Effector memory CD8-positive, alpha-beta T cell (primary cell): ENCODE measurements at places on chromosomes 2 and 18.
A peak's percentile ranks its signal among the peaks of the same experiment; 100 is the strongest.

DNA sequence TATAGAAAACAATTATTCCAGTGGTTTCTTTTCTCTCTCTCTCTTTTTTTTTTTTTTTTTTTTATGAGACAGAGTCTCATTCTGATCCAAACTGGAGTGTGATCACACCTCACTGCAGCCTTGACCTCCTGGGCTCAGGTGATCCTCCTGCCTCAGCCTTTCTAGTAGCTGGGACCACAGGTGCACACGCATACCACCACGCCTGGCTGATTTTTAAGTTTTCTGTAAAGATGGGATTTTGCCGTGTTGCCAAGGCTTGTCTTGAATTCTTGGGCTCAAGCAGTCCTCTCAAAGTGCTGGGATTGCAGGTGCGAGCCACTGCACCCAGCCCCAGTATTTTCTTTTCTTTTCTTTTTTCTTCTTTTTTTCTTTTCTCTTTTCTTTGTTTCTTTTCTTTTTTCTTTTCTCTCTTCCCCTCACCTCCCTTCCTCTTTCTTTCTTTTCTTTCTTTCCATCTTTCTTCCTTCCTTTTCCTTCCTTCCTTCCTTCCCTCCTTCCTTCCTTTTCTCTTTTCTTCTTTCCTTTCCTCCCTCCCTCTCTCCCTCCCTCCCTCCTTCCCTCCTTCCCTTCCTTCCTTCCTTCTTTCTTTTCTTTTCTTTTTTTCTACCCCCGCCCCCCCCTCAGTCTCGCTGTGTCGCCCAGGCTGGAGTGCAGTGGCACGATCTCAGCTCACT is 76.9 kb downstream of the ZNF532 start:
- DNase-seq = no peak

- DNase-seq = no peak
Observed at GRCh38 chr2:72278046-72278445, 130.4 kb upstream of the CYP26B1 start.

DNA sequence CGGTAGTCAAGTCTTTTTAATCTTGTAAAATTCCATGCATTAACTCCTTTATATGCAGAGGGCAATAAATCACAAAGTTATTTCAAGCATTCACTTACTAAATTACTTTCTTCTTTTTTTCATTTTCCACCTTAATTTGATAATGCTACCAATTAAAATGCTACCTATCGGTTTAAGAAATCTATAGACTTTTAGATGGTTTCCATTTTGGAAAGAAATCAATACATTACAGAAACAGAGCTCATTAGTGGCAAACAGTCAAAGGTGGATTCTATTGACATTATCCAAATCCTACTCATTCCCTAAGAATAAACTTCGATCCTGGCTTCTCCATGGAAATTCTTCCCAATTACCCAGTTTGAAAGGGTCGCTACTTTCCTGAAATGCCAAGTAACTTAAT is 176.5 kb downstream of the MREG start:
- DNase-seq = no peak

DNA sequence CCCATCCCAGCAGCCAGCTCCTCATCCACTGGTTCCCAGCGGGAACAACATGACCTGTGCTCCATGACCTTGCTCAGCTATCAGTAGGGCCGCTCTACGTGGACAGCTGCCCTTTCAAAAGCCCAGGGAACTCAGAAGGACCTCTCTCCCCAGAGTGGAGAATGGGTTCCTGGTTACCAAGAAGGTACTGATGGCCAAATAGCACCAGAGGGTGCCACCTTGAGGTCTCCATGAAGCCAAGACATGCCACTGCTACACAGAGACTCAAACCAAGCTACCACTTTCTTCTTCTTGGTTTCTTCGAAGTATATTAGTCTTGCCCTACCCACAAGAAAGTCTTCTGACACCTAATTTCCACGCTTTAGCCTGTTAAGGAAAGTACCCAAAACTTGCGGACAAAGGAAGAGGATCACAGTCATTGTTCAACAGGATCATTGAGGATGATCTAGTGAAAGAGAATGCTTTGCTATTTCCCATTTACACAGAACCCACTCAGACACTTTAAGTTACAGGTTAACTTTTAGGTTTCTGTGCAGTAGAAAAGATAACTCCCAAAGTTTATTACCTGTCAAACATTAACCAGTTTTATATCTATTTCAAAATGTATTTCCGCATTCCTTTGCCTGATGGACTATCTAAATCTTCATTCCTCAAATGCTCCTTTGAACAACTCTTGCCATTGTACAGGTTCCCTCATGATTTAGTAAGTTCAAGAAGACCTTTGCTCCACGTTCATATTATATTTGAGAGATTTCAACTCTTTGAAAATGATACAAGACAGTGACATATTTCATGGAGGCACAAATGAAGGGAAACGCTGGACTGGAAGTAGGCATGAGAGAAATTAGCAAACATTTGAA is 102.2 kb downstream of the ALPK2 start:
- no peak for DNase-seq

DNA sequence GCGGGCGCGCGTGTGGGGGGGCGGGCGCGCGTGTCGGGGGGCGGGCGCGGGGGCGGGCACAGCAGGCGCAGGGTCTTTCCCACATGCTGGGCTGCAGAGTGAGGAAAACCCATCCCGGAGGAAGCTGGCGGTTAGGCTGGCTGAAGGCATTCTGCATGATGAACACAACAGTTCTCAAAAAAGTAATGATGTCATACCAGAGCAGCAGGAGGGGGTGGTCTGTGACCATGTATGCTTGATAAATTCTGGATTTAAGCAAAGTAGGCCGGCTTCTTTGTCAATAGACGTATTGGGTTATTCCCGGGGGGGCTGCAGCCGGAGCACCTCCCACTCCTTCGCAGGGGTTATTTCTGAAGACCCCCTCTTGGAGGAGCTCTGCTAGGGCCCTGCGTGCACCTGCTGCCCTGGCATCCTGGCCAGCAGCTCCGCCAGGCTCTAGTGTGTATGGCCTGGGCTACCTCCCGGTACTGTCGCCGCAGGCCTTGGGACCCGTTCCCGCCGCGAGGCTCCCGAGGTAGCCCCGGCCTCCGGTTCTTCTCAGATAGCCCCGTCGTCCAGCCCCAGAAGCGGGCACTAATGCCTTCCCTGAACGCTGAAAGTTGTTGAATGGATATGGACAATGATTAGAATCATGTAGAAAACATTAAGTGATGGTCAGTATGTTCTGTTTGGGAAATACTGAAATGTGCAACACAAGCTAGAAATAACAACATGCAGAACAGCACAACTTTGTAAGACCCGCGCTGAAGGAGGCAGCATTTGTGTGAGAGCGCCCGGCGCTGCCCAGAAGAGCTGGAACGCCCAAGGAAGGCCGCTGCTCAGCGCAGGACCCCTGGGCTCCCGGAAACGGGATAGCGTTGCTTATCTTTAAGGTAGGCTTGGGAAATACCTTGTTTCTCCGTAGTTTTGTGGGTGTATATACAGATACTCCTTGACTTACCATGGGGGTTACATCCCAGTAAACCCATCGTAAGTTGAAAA is 101.4 kb upstream of the RAB6C start:
- peak; percentile 29 for DNase-seq
